ENCODE measurements at places on chromosomes 6 and 20.

- no peak for DNase-seq
These were observed 245.8 kb downstream of the SYNE1 start for GRCh38 chr6:152391179-152391880.

GRCh38 chr6:167479301-167479700 lies 154.4 kb downstream of the TTLL2 start:
- no peak for DNase-seq

DNA sequence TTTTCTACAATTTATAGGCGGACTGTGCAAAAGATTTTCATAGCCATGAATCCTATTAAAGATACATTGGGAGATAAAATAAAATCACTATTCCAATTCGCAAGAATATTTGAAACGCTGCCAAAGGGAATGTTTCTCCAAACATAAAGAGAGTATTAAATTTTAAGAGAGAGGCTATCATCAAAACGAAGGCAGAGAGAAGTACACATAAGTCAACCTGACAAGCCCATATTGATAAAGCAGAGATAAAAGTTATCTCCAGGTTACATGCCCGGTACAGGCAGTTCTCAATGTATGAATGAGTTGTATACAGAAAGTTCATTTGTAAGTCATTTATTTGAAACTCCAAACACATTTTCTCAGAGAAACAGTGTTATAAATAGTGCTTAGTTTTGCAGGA lies 193.1 kb downstream of the ATXN1 start:
- DNase-seq = no peak

GRCh38 chr6:130945401-130945919 lies 117.6 kb downstream of the EPB41L2 start:
- no peak for DNase-seq

GRCh38 chr6:34600796-34601195 lies 44.7 kb upstream of the SPDEF start:
- DNase-seq = no peak

DNA sequence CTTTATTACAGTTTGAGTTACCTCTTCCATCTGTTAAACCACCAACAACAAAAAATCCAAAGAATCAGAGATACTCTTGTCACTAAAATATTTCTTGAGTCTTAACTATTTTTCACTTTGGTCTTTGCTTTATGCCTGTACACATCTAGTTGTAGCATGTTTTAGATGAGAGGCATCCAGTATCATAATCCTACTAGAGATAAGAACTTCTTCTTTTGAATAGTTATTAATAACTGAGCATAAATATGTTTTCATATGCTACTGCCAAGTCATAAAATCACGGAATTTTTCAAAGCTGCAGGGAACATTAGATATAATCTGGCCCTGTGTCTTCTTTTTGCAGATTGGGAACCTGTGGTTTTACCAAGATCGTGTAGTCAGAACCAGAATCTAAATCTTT lies 55.3 kb downstream of the STK4 start:
- DNase-seq = no peak

DNA sequence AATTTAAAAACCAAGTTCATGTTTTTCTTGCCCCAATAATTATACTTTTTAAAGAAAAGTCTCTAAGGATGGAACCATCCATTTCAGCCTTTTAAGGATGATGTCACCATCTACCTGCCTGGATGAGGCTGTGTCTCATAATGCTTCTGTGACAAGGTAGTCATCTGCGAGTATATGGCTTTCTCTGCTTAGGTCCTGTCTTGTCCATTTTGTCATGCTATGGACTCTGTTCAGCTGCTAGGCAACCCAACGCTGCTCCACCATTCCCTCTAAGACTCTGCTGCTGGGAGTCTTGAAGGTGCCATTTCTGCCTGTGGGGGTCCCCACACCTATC lies 459.8 kb upstream of the RUNX2 start:
- DNase-seq = no peak

- DNase-seq = no peak
These were observed 388.7 kb downstream of the UTRN start for GRCh38 chr6:144673807-144674206.

GRCh38 chr20:31923388-31924331 lies 28.2 kb downstream of the PDRG1 start:
- DNase-seq = no peak

DNA sequence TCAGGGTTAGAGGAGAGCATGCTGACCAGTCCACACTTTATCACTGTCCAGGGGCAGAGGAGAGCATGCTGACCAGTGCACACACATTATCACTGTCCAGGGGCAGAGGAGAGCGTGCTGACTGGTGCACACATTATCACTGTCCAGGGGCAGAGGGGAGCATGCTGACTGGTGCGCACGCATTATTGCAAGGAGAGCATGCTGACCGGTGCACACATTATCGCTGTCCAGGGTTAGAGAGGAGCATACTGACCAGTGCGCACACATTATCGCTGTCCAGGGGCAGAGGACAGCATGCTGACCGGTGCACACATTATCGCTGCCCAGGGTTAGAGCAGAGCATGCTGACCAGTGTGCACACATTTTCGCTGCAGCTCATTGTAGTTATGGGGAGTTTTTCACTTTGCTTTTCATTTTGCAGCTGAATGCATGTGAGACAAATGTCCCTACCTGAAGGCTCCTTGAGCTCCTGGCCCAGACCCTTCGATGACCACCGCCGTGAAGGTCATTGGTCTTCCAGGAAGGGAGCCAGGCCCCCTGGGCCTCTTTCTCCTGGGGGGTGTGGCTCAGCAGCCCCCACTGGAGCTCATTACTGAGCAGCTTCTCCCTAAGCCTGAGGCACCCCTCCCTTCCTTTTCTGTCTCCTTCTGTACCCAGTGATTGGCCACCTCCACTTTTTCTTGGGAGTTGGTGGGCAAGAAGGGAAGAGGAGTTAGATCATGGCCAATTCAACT lies 178.8 kb upstream of the AFDN start:
- DNase-seq = no peak

- no peak for DNase-seq
These were observed 55.0 kb downstream of the BMP7 start for GRCh38 chr20:57211406-57211805.

DNA sequence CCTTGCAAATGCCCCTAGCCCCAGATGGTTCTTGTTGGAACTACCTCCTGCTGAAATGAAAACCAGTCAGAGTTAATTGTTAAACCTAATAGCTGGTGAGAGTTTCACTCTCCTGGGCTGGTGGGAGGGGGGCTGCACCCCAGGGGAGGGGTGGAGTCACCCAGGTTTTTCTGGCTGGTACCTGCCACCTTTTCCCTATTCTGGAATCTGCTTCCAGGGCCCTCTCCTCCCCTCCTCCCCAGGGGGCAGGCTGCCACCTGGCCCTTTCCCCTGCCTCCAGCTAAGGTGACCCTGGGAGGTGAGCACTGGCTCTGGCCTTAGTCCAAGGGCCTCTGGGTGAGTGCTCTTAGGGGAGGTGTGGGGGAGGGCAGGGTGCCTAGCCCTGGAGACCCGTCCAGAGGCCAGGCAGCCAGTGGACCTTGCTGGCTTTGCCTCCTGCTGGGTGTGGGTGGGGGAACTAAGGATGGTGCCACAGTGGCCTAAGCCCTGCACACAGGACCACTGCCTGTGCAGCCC lies 48.8 kb upstream of the EPB41L1 start:
- no peak for DNase-seq

DNA sequence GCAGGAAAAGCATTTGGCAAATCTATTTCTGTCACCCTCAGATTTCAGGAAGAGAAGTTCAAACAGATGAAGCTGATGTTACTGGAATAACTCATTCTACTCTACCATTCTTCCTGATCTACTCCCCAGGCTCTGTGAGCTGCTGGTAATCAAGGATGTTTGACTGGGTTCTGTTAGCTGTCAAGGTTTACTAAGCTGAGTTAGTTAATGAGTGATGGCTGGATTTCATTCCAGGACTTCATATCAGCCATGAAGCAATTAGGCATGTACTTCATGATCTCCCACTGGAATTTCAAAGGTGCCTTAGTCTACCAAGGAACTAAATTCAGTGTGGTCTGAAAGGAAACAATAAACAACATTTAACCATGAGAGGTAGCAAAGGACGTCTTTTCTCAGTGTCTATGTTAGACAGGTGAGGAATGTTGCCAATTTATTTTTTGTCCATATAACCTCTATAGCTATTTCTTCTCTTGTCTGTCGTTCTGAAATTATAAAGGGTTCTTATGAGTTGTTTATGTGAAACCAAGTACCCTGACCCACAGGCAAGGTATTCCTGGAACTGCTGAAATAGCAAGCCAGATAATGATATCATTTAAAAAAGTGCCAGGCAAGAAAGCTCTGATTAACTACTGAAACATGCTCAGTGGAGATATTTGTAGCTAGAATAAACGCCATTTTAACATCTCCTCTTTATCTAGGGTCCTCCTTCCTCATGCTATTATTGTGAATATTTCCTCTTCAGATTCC lies 112.9 kb downstream of the BACH2 start:
- DNase-seq = no peak

- no peak for DNase-seq
These were observed 186.2 kb upstream of the CDH4 start for GRCh38 chr20:61065853-61066252.

Data from stimulated activated CD4-positive, alpha-beta T cell treated with anti-CD3 and anti-CD28 coated beads, Interleukin-1b, Interleukin-23, amount 100 ng/mL, for 1 hour (primary cell).